ENCODE measurements at places on chromosomes 5 and 9. TPM values are rescaled to one million over a fixed set of nuclear protein-coding genes. Genes with fewer than 3 reads are reported as not detected.

GRCh38 chr5:132439521-132440089 lies 51.0 kb downstream of the IRF1 start:
- H3K4me3 ChIP-seq: no peak overlapping the region
- H3K36me3 ChIP-seq: no peaks in the 10 kb centered on the region
- peak overlapping the region; percentile 74 for H3K27ac ChIP-seq
- peaks cover 92% of the 10 kb centered on the region for H3K4me1 ChIP-seq
- no peaks in the 10 kb centered on the region for H3K27me3 ChIP-seq

DNA sequence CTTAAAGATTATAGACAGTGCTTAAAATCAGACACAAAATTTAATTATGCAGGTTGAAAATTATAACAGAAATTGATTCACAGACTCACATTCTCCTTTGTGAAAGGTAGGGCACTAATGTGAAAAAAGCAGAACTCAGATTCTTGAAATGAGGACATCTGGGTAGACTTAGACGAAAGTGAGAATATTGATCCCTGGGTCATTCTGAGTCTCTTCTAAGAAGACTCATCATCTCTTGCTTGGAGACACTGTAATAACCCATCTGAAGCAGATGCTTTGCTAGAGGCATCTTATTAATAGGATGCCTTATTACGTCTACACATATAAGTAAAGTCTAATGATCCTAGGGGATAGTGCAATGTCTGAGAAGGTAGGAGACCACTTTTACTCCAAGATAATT lies 274.4 kb downstream of the HINT1 start:
- H3K4me1 ChIP-seq: no peaks in the 10 kb centered on the region
- H3K36me3 ChIP-seq: no peaks in the 10 kb centered on the region
- no peak for DNase-seq
- no peak overlapping the region for H3K4me3 ChIP-seq
- no peak overlapping the region for H3K27ac ChIP-seq

- no peak for DNase-seq
- no peak overlapping the region for H3K4me3 ChIP-seq
- no peaks in the 10 kb centered on the region for H3K4me1 ChIP-seq
- no peaks in the 10 kb centered on the region for H3K27me3 ChIP-seq
- no peaks in the 10 kb centered on the region for H3K36me3 ChIP-seq
- no peak overlapping the region for H3K27ac ChIP-seq
Observed at GRCh38 chr5:5665225-5666075, 243.0 kb downstream of the ICE1 start.

GRCh38 chr9:134557331-134557730 lies 84.3 kb upstream of the COL5A1 start:
- H3K36me3 ChIP-seq: no peaks in the 10 kb centered on the region
- no peaks in the 10 kb centered on the region for H3K27me3 ChIP-seq
- H3K4me1 ChIP-seq: peaks cover 4% of the 10 kb centered on the region

DNA sequence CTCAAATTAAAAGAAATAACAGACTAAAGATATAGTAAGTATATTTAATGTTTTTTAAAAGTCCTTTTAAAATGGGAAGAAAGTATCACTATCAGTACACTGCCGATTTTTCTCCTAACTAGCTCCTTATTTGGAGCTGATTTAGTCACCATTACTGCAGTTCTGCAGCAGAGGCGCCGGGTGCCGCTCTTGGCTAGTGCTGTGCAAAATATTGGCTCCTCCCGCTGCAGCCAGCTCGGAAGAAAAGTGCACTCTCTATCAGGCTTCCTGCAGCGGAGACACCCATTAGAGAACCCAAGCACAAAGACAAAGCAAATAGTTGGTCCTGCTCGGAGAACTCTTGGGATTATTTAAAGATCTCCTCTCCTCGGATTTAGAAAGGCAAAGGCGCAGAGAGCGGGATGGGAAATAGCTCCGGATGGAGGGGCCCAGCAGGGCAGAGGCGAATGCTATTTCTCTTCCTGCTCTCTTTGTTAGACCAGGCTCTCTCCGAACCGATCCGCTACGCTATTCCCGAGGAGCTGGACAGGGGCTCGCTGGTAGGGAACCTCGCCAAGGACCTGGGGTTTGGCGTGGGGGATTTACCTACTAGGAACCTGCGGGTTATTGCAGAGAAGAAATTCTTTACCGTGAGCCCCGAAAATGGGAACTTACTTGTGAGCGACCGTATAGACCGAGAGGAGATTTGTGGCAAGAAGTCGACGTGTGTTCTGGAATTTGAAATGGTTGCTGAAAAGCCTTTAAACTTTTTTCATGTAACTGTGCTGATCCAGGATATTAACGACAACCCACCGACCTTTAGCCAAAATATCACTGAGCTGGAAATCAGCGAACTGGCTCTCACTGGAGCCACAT lies at the start of gene PCDHGB3:
Gene PCDHGB3 (plus strand): TSS at position 249 of the 855 bp plus-strand sequence. CDS start 153 bp downstream, at position 402.
- H3K27me3 ChIP-seq: peaks cover 67% of the 10 kb centered on the region
- no peaks in the 10 kb centered on the region for H3K36me3 ChIP-seq
- no peak within 1 kb of the TSS for H3K4me3 ChIP-seq
- no peak within 1 kb of the TSS for H3K27ac ChIP-seq

- H3K4me1 ChIP-seq: peaks cover 29% of the 10 kb centered on the region
- H3K4me3 ChIP-seq: peak overlapping the region; percentile 52
- H3K27me3 ChIP-seq: no peaks in the 10 kb centered on the region
- no peaks in the 10 kb centered on the region for H3K36me3 ChIP-seq
- no peak overlapping the region for H3K27ac ChIP-seq
Observed at GRCh38 chr5:43514025-43514424, 923 bp downstream of the C5orf34 start.

SPINK13 gene
- polyA plus RNA-seq: not detected

- H3K27me3 ChIP-seq: no peaks in the 10 kb centered on the region
Observed at GRCh38 chr5:148913493-148913892, 87.1 kb downstream of the ADRB2 start.

CCNJL gene
- polyA plus RNA-seq: 3.4 TPM

GRCh38 chr5:142492781-142493281 lies 168.0 kb upstream of the SPRY4 start:
- no peak for DNase-seq
- H3K4me1 ChIP-seq: peaks cover 8% of the 10 kb centered on the region
- H3K36me3 ChIP-seq: no peaks in the 10 kb centered on the region

HAPLN1 gene
- polyA plus RNA-seq: not detected

GPR150 gene
- 1.1 TPM for polyA plus RNA-seq

RANBP3L gene
- polyA plus RNA-seq: 0.10 TPM

GRCh38 chr5:112025757-112026156 lies 268.8 kb upstream of the NREP start:
- H3K27ac ChIP-seq: no peak overlapping the region
- DNase-seq: no peak
- no peaks in the 10 kb centered on the region for H3K27me3 ChIP-seq

DNA sequence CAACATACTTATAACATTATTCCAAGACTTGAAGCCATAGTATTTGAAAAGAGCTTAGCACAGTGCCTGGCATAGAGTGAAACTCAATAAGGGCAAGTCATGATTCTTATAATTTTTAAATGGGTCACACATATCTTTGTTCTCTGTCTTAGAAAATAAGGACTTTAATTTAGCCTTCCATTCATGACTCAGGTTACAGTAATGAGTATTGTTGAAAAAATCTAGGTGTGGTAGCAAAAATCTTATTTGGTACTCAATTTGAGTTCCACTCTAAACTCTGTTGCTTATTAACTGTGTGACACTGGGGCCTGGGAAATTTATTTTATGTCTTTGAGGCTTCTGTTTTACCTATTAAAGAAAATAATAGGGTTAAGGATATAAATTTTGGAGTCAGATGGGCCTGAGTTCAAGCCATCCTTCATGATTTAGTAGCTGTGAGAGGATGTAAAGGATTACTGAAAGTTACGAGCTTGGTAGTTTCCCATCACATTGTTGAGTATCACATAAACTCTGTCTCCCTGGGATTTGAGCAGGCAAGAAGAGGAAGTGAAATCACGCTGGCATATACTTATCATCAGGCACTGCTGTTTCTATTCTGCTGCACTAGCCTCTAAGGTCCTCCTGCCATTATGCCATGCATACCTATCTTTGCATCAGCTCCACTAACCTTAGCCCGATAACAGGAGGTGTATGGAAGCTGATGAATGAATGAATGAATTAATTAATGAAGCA lies 1.5 kb downstream of the SPINK9 start:
- no peak for DNase-seq
- no peaks in the 10 kb centered on the region for H3K4me1 ChIP-seq
- H3K27me3 ChIP-seq: no peaks in the 10 kb centered on the region
- no peaks in the 10 kb centered on the region for H3K36me3 ChIP-seq

TMEM215 gene
- not detected for polyA plus RNA-seq

DNA sequence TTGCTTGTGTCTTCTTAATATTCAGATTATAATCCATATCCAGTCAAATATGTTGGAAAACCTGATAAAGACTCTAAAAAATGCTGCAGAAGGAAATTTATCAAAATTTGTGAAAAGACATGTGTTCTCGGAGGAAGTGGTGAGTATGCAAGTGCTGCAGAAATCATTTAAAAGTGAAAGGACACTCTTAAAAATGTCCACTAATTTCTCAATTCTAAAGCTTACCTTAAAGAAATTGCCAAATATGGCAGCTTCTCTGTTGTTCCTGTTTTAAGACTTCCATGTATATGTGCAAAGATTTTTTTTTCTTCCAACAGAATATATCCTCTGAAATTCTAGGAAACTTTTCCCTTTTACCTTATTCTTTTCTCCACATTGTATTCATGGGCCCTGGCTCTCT lies 32.4 kb downstream of the PTCD2 start:
- peak overlapping the region; percentile 7 for H3K27ac ChIP-seq
- H3K4me1 ChIP-seq: no peaks in the 10 kb centered on the region
- no peak overlapping the region for H3K4me3 ChIP-seq
- H3K27me3 ChIP-seq: no peaks in the 10 kb centered on the region

SPACA9 gene
- 3.5 TPM for polyA plus RNA-seq

LRRC14B gene
- not detected for polyA plus RNA-seq

SHROOM1 gene
- polyA plus RNA-seq: 1.4 TPM

GRCh38 chr5:1135696-1136525 lies 24.0 kb upstream of the SLC12A7 start:
- H3K27me3 ChIP-seq: no peaks in the 10 kb centered on the region
- H3K27ac ChIP-seq: no peak overlapping the region
- no peak for DNase-seq
- no peaks in the 10 kb centered on the region for H3K36me3 ChIP-seq
- H3K4me3 ChIP-seq: no peak overlapping the region

DNA sequence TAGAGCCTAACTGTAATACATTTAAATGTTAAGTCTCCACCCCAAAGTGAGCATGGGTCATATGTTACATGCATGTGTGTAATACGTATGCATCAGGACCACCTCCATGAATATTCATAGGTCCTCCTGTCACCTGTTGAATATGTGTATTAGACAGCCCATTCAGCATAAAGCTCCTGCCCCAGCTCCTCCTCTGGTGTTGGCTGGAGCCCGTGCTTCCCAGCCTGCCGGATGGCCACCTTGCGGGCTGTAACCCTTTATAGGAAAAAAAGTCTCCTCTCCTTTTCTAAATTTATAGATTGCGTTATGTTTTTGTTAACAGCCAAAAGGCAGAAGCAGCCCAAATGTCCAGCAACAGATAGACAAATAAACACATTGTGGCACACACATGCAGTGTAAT lies 299.5 kb downstream of the MED10 start:
- DNase-seq: no peak
- H3K27me3 ChIP-seq: no peaks in the 10 kb centered on the region
- H3K4me3 ChIP-seq: no peak overlapping the region
- no peaks in the 10 kb centered on the region for H3K4me1 ChIP-seq

- no peaks in the 10 kb centered on the region for H3K27me3 ChIP-seq
- DNase-seq: peak; percentile 74
- H3K4me3 ChIP-seq: no peak overlapping the region
- H3K36me3 ChIP-seq: peaks cover 28% of the 10 kb centered on the region
- H3K4me1 ChIP-seq: peaks cover 18% of the 10 kb centered on the region
Observed at GRCh38 chr9:135505406-135506187, 5.1 kb downstream of the MRPS2 start.

DNA sequence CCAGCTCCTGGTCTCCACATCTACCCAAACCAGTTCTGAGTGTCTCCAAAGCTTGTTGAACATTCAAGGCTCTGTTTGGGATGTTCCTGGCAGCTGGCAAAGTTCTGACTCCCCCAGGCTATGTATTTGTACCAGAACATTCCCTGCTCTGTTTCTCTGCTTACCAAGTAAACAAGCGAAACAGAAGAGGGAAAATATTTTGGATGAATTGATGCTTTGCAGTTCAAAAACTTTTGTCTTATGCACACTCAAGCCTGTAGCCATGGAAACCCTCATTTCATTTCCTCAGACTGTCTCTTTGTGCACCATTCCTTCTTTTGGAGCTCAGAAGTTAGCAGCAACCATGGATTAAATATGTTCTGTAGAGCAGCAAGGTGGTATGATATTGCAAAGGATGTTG lies 145.8 kb downstream of the ACTL7B start:
- no peaks in the 10 kb centered on the region for H3K36me3 ChIP-seq
- H3K27ac ChIP-seq: no peak overlapping the region
- H3K4me1 ChIP-seq: no peaks in the 10 kb centered on the region

GRCh38 chr5:1279443-1280151 lies 15.3 kb downstream of the TERT start:
- DNase-seq: peak; percentile 48
- no peaks in the 10 kb centered on the region for H3K36me3 ChIP-seq
- no peaks in the 10 kb centered on the region for H3K4me1 ChIP-seq
- no peaks in the 10 kb centered on the region for H3K27me3 ChIP-seq
- H3K27ac ChIP-seq: no peak overlapping the region

GRCh38 chr5:59174248-59174844 lies 591.5 kb downstream of the RAB3C start:
- no peaks in the 10 kb centered on the region for H3K27me3 ChIP-seq
- DNase-seq: no peak
- no peaks in the 10 kb centered on the region for H3K4me1 ChIP-seq
- no peak overlapping the region for H3K4me3 ChIP-seq

DNA sequence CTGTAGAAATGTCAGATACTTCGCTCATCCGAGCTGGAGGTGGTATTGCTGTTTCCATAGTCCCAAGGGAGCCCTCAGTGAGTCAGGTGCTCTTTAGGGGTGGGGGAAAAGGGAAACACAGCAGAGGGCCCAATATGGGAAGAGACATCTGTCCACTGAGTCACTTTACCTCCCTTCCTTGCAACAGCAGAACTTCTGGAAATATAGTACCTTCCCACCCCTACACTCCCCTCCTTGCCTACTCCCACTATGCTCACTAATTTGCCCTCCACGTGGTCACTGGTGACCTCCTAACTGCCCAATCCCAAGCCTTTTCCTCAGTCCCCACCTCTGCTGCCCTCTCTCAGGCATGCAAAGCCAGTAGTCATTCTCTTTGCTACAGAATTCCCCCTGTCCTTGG lies 1.9 kb downstream of the HK3 start:
- peak overlapping the region; percentile 39 for H3K4me3 ChIP-seq
- peak; percentile 36 for DNase-seq
- H3K27ac ChIP-seq: peak overlapping the region; percentile 75

HARS1 gene
- polyA plus RNA-seq: 46.3 TPM

GRCh38 chr5:154757814-154758406 lies 2.7 kb downstream of the LARP1 start:
- DNase-seq: no peak
- no peaks in the 10 kb centered on the region for H3K27me3 ChIP-seq
- H3K4me1 ChIP-seq: peaks cover 37% of the 10 kb centered on the region

DBH gene
- 0.16 TPM for polyA plus RNA-seq

DNA sequence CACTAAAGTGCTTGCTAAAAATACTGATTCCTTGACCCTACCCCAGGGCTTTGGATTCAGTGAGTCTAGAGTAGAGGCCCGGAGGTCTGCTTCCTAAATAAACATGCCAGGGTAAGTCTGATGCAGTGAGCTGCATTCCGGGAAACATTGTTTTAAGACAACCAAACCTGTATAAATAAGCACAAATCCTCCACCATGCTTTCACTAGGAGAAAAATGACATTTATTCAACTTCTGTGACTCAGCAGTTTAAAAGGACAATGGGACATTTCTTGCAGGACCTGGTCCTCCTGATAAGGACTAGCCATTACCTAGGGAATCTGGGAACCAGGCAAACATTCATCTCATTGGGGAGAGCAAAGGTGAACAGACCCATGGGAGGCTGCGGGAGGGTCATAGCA lies 335.3 kb downstream of the MLLT3 start:
- H3K36me3 ChIP-seq: no peaks in the 10 kb centered on the region
- no peaks in the 10 kb centered on the region for H3K27me3 ChIP-seq
- H3K4me3 ChIP-seq: no peak overlapping the region
- DNase-seq: no peak

C9orf153 gene
- polyA plus RNA-seq: 0.13 TPM
